ENCODE measurements at places on chromosomes 2 and 18. TPM values are rescaled to one million over a fixed set of nuclear protein-coding genes. Genes with fewer than 3 reads are reported as not detected.

- peak overlapping the region; percentile 21 for H3K27ac ChIP-seq
- no peak overlapping the region for H3K4me3 ChIP-seq
- no peak for DNase-seq
- no peaks in the 10 kb centered on the region for H3K27me3 ChIP-seq
Measured at GRCh38 chr2:39492095-39492590, 55.1 kb upstream of the MAP4K3 start.

GRCh38 chr2:204240961-204241360 is 304.3 kb upstream of the PARD3B start:
- no peak overlapping the region for H3K4me3 ChIP-seq
- no peak for DNase-seq
- H3K27ac ChIP-seq, result no peak overlapping the region
- H3K36me3 ChIP-seq, result no peaks in the 10 kb centered on the region
- H3K4me1 ChIP-seq, result no peaks in the 10 kb centered on the region

- H3K36me3 ChIP-seq, result no peaks in the 10 kb centered on the region
- H3K4me3 ChIP-seq, result no peak overlapping the region
- H3K27me3 ChIP-seq, result no peaks in the 10 kb centered on the region
- H3K4me1 ChIP-seq, result peaks cover 8% of the 10 kb centered on the region
- no peak for DNase-seq
- H3K27ac ChIP-seq, result no peak overlapping the region
Measured at GRCh38 chr18:3616142-3616541, 166.2 kb downstream of the TGIF1 start.

GRCh38 chr18:61080954-61081528 is 252.2 kb upstream of the CDH20 start:
- no peaks in the 10 kb centered on the region for H3K4me1 ChIP-seq
- DNase-seq, result no peak
- no peaks in the 10 kb centered on the region for H3K27me3 ChIP-seq
- H3K36me3 ChIP-seq, result no peaks in the 10 kb centered on the region
- no peak overlapping the region for H3K4me3 ChIP-seq

GRCh38 chr2:190640117-190640516 is 8.8 kb upstream of the NAB1 start:
- H3K4me3 ChIP-seq, result no peak overlapping the region
- H3K27me3 ChIP-seq, result no peaks in the 10 kb centered on the region
- H3K4me1 ChIP-seq, result peaks cover 14% of the 10 kb centered on the region
- H3K27ac ChIP-seq, result no peak overlapping the region

DNA sequence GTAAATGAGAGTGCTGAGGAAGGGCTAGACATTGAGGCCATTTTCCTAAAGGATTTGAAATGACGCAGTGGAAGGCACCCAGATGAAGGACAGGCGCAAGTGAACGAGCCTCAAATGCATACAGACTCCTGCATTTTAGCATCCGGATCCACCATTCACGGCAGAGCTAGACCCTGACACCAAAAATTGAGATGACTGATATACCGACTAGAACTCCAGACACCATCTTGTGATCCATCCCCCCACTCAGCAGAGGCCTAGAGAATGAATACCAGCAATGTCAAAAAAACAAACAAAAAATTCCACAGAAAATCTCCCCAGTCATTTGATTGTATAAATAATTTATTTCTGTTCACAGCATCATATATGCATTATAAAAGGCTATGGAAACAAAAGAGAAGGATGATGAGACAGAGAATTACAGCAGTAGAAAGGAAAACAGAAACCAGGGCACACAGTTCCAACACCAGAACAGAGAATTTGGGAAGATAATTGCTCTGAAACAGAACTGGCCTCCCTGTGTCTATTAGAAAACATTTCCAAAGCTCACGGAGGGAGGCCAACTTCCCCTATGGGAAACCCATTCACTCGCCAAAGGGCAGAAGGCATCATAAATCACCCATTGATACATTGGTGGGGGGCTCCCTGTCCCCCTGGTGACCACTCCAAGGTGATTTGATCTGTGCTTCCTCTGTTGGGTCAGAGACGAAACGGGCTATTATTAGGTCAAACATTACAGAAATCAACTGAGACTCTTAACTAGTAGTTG is 4.0 kb downstream of the ARL4C start:
- peak overlapping the region; percentile 87 for H3K4me3 ChIP-seq
- H3K36me3 ChIP-seq, result no peaks in the 10 kb centered on the region
- DNase-seq, result no peak
- H3K27me3 ChIP-seq, result peaks cover 15% of the 10 kb centered on the region

DNA sequence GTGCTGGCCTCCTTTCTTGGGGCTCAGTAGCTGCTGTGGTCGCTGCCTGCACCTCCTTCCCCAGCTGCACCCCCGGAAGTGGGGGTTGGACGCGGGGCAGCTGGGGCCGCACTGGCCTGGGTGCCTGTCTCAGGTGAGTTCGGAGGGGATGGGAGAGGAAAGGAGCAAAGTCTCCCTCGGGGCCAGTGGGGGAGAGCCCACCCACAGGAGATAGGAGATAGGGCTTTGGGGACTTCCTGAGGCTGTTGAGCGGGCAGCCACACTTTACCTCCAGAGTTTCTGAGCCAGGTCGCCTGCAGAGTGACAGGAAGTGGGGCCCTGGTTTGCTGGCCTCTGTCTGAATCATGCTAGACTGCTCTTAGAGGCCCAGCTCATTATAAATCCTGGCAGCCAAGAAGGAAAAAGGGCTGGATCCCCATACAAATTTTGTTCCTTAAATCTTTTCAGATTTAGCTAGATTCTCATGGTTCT is 8.1 kb downstream of the MBP start:
- H3K27ac ChIP-seq, result no peak overlapping the region
- H3K4me1 ChIP-seq, result peaks cover 4% of the 10 kb centered on the region

GRCh38 chr18:62379051-62379450 is 53.9 kb downstream of the TNFRSF11A start:
- no peak overlapping the region for H3K4me3 ChIP-seq
- H3K27me3 ChIP-seq, result no peaks in the 10 kb centered on the region
- no peaks in the 10 kb centered on the region for H3K4me1 ChIP-seq
- DNase-seq, result no peak

GRCh38 chr2:127361929-127362885 is 25.6 kb downstream of the MAP3K2 start:
- H3K27me3 ChIP-seq, result no peaks in the 10 kb centered on the region
- no peak for DNase-seq
- no peaks in the 10 kb centered on the region for H3K4me1 ChIP-seq
- H3K4me3 ChIP-seq, result no peak overlapping the region
- no peak overlapping the region for H3K27ac ChIP-seq

The ERLEC1 gene
- total RNA-seq, result 90.8 TPM

The ICA1L gene
- 39.6 TPM for total RNA-seq

The STON1 gene
- total RNA-seq, result 57.0 TPM

The THSD7B gene
- 13.8 TPM for total RNA-seq

The KCNJ3 gene
- 31.5 TPM for total RNA-seq

Data from tibial nerve (tissue), 4 donors.